ENCODE measurements at places on chromosomes 3 and 15.

GRCh38 chr3:12468276-12468675, 16.0 kb upstream of the TSEN2 start:
- no peak for DNase-seq

DNA sequence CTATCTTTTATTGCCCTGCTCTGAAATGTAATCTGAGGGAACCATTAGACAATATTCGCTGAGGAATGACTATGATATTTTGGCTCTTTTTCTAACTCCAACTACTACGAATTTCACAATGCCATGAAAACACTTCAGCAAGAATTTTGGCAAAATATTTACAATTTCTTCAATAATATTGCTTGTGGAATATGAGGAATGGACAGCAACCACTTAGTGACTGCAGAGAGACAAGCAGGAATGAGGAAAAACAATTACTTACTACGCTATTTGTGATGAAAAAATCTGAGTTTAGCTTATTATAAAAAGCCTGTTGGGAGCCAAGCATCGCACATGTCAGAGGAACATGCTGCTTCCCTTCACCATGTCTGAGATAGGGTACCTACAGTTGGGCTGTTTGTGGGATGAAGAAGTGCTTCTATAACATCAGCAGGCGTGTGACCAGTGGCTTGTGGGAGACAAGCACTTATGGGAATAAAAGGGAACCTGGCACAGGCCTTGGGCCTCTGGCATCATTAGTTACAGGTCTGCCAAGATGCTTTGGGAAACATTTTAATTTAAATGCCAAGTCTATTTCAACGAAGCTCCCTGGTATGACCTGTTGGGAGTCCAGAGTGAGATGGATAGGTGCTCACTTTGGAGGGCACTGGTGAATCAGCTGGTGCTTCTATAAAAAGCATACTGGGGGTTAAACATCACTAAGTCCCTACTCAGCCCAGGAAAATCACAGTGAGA, 2.7 kb upstream of the PLCL2 start:
- no peak for DNase-seq

DNA sequence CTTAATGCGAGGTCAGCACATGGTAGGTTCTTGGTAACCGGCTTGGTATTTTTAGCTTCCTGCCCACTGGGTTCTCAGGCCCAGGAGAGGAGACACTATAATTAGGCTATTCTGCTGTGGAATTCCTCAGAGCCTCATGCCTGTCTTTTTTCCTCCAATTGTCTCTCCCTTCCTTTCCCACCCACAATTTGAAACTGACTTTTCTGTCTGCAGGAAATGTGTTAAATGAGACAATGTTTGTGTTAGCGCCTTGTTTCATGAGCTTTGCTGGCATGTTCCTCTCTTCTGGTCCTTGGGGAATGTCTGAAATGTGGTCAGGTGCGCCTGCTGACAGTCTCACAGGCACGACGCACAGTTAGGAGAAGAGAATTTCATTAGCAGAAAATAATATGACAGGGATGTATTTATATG, 223.6 kb upstream of the CTNNB1 start:
- DNase-seq: no peak

- no peak for DNase-seq
These were observed 568 bp upstream of the NEK4 start for GRCh38 chr3:52771334-52771681.

DNA sequence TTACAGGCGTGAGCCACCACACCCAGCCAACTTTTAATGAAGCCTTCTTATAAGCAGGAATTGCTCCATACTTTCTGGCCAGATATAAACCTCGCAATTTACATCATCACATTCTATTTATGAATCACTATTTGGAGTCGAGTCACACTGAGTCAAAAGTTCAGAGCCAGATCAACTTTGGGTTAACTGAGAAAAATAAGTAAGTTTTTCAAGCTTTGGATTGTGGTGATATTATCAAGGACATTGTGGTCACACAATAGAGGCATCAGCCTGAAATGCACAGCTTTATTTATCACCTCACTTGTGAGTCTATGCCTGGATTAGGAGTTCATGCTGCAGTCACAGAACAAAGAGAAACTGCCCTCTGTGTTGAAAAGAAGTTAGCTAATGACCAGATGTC, 1163.5 kb downstream of the ROBO1 start:
- no peak for DNase-seq

GRCh38 chr3:127264794-127265514, 22.9 kb downstream of the PRR20G start:
- no peak for DNase-seq

DNA sequence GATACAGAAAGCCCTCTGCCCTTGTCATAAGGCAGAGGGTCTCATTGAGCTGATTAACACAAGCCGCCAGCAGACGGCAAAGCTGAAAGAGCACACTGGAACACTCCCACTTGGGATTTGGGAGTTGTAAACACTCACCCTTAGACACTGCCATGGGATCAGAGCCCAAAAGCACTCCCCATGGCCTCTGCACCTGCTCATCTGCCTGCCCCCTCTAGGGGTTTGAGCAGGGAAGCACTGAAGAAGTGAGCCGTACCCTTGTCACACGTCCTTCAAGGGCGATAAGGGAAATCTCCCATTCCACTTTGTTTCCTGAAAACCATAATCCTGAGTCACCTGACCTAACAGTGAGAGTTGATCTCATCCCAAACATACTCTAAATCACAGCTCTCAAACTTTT, 14.7 kb downstream of the FSIP1 start:
- no peak for DNase-seq

DNA sequence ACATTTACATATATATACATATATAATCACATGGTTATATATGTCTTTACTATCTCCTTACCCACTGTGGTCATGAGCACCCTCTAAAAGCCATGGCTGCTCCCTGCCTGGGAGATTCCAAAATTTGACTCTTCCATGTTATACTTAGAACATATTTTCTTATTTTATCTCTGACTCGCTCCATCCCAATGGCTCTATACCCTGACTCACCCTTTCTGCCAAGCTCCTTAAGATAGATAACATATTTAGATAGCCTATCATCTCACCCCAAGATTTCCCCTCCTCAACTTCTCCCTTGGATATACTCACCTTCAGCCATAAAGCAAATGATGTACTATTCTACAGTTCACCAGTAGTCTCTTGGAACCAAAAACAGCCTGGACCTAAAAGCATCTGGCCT, 65.1 kb downstream of the CD200R1L start:
- no peak for DNase-seq

DNA sequence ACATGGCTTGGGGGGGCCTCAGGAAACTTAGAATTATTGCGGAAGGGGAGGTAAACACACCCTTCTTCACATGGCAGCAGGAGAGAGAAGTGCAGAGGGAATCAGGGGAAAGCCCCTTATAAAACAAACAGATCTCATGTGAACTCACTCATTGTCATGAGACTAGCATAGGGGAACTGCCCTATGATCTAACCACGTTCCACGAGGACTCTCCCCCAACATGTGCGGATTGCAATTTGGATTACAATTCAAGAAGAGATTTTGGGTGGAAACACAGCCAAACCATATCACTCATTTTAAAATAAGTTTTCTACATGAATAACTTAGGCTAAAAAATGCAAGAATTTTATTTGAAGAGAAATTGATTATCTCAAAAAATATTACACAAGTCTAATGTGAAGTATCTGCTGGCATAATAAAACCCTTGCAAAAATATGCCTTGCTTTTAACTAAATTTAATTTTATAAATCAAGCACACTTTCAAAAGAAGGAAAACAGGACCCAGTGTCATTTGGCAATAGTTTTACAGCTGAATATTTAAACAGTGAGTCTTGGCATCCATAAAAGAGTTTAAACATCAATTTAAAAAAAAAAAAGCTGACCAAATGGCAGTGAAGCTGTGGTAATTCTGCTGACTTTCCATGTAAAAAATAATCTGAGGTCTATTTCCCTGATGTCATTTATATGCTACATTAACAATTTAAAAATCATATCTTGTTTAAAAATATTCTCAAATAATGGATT, 1057.2 kb downstream of the NAALADL2 start:
- DNase-seq: no peak

- DNase-seq: no peak
These were observed 16.1 kb downstream of the FILIP1L start for GRCh38 chr3:100097919-100098783.

GRCh38 chr15:30889196-30889595, 14.5 kb upstream of the FAN1 start:
- DNase-seq: no peak

GRCh38 chr3:183151086-183151485, 11.4 kb downstream of the LAMP3 start:
- no peak for DNase-seq

DNA sequence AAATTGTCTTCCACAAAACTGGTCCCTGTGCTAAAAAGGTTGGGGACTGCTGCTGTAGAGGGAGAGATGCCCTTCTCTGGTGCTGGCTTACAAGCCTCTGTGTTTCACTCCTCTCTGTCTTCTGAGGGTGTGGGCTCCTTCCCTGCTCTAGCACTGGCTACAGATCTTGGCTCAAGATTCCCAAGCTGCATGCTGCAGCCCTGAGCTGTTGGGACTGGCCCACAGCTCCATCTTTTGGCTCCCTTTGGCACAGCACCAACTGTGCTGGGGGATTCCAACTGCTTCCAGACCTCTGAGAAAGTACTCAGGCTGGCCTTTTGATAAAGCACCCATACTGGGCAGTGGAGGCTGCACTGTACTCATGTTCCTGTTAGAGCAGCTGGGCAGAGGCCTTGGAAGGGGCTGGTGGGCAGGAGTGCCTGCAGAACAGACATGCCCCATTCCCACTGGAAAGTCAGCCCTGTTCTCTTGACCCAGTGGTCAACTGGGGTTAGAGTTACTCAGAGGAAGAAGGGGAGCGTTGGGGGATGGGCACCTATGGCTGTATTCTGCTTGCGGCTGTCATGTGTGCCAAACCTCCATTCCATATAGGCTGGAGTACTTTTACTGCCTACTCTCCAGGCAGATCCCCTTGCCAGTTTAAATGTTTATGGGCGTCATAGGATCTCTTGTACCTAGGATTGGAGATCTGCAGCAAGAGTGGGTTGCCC, 55.7 kb downstream of the GALK2 start:
- DNase-seq: peak; percentile 80

GRCh38 chr3:135987661-135988060, 22.1 kb downstream of the PPP2R3A start:
- DNase-seq: no peak

GRCh38 chr3:27900316-27900715, 178.2 kb upstream of the EOMES start:
- DNase-seq: no peak

DNA sequence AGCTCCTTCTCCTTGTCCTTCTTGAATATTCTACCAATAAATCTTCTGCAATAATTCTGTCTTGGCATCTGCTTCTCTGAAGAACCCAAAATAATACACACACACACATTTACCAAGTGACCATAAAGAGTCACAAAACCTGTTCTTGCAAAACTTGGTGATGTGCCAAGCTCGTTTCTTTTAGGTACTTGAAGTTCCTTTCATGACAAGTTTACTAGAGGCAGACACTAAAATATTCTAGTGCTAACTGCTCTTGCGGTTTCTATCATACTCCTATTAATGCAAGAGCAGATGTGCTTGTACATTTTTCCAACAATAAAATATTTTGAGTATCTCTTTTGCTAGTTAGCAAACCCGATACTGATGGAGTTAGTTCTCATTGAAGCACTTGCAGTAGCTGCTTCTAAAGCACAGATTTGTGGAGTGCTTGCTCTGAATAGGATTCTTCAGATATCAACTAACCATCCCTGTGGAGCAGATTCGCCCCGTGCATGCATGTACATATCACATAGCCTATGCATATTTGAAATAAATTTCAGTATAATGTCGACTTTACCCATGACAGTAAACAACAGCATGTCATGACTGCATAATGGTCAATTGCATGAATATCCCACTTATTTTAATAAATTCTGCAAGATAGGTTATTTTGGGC, 23.2 kb downstream of the HHLA2 start:
- DNase-seq: no peak

DNA sequence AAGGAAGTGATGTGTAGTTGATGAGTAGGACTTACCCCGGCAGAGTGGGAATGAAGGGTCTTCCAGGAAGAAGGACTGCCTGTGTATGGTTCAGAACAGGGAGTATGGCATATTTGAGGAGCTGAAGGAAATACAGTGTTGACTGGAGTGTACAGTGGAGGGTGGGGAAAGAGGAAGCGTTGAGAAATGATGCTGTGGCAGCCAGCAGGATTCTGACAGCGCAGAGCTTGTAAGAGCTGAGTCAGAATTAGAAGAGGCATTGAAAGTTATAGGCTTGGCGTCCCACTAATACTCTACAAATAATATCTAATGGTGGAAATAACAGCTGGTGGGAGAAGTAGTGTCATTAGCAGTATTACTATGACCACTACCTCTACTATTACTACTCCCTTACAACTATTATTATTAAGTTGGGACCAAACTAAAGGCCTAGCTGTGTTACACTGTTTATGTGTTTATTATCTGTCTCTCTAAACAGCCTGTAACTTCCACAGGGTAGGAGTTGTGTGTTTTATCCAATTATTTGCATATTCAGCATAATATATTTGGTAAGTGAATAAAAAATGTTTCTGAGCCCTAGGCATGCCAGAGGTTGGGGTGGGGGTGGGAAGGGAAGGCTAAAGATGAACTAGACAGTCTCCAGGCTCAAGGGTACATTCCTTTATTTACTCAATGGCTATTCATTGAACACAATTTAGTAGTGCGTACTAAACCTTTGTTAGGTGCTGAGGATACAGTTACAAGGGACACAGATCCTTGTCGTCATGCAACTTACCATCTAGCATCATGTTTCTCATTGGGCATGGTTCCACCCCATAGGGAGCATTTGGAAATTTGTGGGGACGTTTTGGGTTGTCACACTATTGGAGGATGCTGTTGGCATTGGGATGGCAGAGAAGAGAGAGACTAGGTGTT, 428.8 kb upstream of the ONECUT1 start:
- DNase-seq: no peak

- DNase-seq: no peak
These were observed 896.8 kb downstream of the ROBO1 start for GRCh38 chr3:78871048-78871447.

GRCh38 chr15:82843566-82843965, 34.1 kb downstream of the WHAMM start:
- no peak for DNase-seq

DNA sequence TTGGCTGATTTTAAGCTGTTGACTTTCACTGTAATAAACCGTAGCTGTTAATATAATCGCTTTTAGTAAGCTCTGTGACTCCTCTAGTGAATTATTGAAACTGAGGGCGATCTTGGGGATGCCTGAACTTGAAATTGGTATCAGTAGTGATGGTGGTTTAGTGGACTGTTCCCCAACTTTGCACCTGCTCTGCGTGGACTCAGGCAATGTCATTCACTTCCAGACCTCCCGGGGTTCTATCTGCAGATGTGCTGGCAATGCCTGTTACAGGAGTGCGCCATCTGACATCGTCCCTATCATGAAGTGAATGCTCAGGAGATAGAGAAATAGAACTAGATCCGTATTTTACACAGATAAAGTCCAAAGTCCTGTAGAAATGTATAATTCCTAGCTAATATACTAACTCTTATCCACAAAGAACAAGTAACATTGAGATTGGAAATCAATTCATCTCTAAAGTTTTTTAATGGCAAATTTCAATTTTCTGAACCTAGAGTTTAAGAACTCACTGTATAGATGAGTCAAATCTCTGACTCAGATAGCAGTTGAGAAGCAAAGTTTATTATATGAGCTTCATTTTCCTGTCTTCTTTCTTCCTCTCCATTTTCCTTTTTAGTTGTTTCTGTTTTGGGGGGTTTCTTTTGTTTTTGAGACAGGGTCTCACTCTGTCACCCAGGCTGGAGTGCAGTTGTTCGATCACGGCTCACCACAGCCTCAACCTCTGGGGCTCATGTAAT, 51.8 kb downstream of the HEG1 start:
- no peak for DNase-seq

All from WTC11 (cell line).